ENCODE measurements at places on chromosomes 2 and 18. TPM values are rescaled to one million over a fixed set of nuclear protein-coding genes. Genes with fewer than 3 reads are reported as not detected.

DNA sequence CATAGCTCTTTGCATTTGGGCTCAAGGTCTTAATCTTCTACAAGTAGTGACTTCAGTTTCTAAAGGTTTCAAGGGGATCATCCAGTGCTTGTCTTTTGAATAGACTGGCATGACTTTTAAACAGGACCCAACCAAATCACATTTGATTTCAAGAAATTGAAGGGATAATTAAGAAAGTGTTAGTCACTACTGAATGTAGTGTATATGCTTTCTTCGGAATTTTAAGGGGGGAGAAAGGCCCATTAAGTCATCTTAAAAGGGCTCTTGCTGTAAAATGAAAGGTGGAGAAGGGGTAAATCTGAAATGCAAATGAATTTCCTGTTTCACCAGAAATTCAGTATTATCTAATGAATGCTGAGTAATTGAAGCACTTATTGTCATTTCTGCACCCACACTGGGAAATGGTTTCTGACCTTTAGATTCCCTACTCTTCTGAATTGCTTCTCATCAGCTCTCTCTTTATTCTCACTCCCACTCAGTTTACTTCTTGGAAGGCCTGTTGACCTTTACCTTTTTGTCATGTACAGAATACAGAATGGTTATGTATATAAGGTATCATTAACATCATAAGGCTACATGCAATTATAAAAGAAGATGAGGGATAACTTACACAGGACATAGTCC lies 241.4 kb downstream of the SLC8A1 start:
- H3K27ac ChIP-seq, result no peak overlapping the region
- no peaks in the 10 kb centered on the region for H3K36me3 ChIP-seq
- no peak overlapping the region for H3K4me3 ChIP-seq
- H3K4me1 ChIP-seq, result no peaks in the 10 kb centered on the region
- DNase-seq, result no peak
- H3K27me3 ChIP-seq, result no peaks in the 10 kb centered on the region

DNA sequence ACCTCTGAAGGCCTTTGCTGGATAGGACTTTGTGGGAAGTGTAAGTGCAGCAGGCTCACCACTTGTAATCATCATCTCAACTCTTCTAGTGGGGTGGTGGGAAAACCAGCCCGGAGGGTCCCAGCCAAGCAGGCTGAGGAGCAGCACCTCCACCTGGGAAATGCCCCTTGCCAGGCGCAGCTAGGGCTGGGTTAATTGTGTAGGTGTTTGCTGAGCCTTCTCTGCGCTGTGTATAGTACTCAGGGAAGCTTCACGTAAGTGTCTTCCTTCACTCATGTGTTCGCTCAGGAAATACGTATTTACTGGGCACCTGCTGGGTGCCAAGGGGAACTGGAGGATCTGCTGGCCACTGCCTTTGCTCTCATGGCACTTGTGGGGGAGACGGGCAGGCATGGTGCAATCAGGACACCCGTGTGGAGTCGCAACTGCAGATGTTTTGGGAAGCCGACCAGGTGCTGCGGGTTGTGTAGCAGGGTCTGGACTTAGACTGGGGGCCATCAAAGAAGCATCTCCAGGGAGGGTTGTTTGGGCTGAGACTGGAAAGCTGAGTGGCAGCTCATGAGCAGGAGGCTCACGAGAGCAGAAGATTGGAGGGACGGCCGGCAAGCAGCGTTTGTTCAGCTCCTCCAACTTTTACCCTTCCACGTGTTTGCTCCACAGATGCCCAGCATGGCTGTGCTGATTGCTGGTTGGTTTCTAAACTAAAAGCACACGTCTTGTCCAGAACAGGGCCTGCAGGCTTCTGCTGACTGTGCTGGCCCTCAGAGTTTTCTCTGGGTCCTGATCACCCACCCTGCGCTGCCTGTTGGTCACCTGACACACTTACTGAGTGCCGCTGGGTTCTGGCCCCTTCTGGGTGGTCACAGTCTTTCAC lies 164.6 kb downstream of the LDLRAD4 start:
- peak overlapping the region; percentile 71 for H3K27ac ChIP-seq
- no peaks in the 10 kb centered on the region for H3K27me3 ChIP-seq
- DNase-seq, result no peak
- no peak overlapping the region for H3K4me3 ChIP-seq
- H3K4me1 ChIP-seq, result peaks cover 42% of the 10 kb centered on the region

DNA sequence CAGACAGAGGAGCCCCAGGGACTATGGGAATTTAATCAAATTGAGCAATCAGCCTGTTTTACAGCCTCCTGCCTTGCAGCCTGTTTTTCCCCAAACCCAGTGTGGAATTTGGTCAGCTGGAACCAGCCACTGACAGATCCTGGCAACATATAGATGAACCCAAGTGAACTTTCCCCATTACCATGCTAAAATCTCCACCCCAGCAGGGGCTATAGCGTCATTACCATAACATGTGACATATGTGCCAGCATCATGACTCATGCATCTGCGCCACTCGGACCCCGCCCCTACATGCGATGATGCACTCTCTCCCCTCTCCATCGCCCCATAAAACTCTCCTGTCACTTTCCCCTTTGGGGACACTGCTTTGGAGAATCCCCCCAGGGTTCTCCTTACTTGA lies 17.3 kb upstream of the FEZ2 start:
- H3K4me1 ChIP-seq, result no peaks in the 10 kb centered on the region
- H3K36me3 ChIP-seq, result no peaks in the 10 kb centered on the region
- no peaks in the 10 kb centered on the region for H3K27me3 ChIP-seq

GRCh38 chr2:52970642-52971041 lies 797.0 kb upstream of the CHAC2 start:
- no peaks in the 10 kb centered on the region for H3K36me3 ChIP-seq
- H3K27ac ChIP-seq, result no peak overlapping the region
- no peaks in the 10 kb centered on the region for H3K27me3 ChIP-seq
- H3K4me3 ChIP-seq, result no peak overlapping the region

DNA sequence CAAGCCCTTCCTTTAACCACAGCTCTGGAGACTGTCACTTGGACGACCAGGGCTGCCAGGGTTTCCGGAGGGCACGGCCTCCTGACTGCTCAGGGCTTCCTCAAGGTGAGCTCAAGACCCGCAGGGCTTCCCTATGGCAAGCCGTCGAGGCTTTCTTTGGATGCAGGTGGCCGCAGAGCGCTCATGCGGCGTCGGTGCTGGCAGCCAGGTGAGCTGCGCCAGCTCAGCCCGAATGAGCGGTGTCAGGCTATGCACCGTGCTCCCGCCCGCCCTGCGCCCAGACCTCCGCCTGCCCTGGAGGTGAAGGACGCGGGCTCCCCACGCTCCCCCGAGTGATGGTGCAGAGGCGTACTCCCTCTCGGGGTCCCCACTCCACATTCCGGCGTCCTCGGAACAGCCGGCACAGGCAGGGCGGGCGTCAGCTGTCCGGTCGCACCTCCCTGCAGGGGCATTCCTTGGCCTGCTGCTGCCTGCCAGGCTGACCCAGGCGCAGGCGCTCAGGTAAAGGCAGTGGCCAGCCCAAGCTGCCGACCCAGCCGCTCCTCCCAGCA lies 20.8 kb upstream of the TUBB6 start:
- peak overlapping the region; percentile 75 for H3K27ac ChIP-seq
- H3K36me3 ChIP-seq, result no peaks in the 10 kb centered on the region
- no peaks in the 10 kb centered on the region for H3K27me3 ChIP-seq
- H3K4me1 ChIP-seq, result peaks cover 21% of the 10 kb centered on the region
- no peak for DNase-seq

The ACTR2 gene
- total RNA-seq, result 70.0 TPM

The KLF11 gene
- total RNA-seq, result 30.4 TPM

The CACNB4 gene
- 4.9 TPM for total RNA-seq
